ENCODE measurements at places on chromosomes 4 and X.

- no peak for DNase-seq
Observed at GRCh38 chr4:41957634-41958033, 22.4 kb downstream of the TMEM33 start.

- DNase-seq: no peak
Observed at GRCh38 chr4:54256491-54257486, 27.7 kb downstream of the PDGFRA start.

GRCh38 chr4:158462611-158463010 is 59.1 kb upstream of the RXFP1 start:
- no peak for DNase-seq

DNA sequence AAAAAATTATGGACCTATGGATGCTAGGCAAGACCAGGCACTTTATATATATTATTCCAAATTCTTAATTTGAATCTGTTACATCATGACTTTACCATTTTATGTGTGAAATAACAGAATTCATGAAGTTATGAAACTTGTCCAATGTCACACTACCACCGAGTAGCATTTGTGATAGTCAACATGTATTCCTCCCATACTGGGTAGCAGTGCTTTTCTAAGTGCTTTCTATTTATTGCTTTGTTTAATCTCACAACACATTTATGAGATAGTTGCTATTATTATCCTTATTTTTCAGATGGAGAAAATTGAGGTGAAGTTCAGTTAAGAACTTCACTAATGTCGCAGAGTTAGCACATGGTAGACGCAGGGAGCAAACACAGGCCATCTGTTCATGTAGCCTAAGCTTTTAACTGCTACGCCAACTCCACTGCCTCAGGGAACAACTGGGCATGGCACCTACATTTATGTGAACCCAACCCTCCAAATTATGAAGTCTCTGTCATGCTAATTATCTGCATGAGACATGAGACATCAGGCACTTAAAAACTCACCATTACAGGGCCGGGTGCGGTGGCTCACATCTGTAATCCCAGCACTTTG is 20.8 kb downstream of the GUCY1A1 start:
- DNase-seq: no peak

DNA sequence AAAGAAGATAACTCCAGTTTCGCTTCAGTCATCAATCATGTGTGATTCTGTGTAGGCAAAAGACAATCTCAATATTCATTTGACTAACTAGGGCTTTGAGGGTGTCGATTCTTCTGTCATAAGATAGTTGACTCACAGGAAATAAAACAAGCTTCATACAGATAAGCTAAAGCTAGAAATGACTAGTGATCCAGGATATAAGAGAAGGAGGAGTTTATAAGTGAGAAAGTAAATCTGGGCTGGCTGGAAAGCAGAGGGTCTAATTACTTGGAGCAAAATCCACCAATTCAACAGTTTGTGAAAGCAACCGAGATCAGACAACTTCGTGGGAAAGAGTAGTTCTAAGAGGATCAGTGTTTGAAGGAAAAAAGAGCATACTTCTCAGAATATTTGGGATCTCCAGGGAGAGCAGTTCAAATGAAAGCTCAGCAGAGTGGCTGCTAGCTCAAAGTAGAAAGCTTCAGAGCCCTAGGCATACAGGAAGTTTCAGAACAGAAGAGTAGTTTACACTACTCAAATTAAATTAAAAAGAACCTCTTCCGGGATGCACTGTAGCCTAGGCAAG is 429.3 kb downstream of the INPP4B start:
- DNase-seq: no peak

DNA sequence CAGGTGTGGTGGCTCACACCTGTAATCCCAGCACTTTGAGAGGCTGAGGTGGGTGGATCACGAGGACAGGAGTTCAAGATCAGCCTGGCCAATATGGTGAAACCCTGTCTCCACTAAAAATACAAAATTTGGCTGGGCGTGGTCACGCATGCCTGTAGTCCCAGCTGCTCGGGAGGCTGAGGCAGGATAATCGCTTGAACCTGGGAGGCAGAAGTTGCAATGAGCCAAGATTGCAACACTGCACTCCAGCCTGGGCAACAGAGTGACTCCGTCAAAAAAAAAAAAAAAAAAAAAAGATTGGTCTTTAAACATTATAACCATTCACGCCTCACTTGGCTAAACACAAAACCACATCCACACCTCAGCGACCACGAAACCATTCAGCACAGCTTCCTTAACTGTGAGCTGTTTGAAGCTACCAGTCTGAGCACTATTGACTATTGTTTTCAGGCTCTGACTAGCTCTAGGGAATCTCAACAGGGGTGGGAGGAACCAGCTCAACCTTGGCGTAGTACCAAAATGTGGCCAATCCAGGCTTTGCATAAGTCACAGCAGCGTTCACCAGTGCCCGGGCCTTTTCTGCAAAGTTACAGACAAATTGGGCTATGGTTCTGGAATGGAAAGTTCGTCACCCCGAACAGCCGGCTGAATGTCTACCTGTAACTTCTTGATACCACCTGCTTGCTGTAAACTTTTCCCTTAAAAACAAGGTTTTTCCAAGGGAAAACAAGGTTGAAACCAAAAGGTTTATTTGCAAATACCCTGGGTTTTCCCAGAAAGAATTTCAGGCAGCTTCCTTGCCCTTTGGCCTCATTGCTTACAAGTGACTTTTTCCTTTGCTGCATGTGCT is 73.6 kb upstream of the DHX15 start:
- no peak for DNase-seq

Measured in type B pancreatic cell (in vitro differentiated cells).